ENCODE measurements at places on chromosomes 12 and 14.

GRCh38 chr12:52618866-52619265, 507 bp upstream of the KRT73 start:
- DNase-seq = no peak

GRCh38 chr12:63313139-63313538, 162.1 kb upstream of the AVPR1A start:
- DNase-seq = no peak

DNA sequence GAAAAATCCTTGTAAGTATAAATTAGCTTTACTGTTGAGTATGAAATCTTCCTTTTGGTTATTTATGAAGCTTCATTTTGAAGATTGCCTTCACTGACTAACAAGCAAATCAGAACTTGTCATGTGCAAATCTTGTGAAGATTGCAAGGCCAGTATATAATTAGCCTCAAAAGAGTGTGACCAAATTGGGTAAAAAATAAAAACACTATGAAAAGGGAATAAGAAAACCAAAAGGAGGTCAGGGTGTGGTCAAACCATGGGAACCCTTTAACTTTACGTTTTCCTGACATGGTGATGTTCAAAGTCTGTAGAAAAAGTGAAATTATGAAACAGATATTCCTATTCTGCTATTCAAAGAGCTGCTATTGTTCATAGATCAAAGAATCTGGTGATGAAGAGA, 230.3 kb downstream of the BCAT1 start:
- no peak for DNase-seq

DNA sequence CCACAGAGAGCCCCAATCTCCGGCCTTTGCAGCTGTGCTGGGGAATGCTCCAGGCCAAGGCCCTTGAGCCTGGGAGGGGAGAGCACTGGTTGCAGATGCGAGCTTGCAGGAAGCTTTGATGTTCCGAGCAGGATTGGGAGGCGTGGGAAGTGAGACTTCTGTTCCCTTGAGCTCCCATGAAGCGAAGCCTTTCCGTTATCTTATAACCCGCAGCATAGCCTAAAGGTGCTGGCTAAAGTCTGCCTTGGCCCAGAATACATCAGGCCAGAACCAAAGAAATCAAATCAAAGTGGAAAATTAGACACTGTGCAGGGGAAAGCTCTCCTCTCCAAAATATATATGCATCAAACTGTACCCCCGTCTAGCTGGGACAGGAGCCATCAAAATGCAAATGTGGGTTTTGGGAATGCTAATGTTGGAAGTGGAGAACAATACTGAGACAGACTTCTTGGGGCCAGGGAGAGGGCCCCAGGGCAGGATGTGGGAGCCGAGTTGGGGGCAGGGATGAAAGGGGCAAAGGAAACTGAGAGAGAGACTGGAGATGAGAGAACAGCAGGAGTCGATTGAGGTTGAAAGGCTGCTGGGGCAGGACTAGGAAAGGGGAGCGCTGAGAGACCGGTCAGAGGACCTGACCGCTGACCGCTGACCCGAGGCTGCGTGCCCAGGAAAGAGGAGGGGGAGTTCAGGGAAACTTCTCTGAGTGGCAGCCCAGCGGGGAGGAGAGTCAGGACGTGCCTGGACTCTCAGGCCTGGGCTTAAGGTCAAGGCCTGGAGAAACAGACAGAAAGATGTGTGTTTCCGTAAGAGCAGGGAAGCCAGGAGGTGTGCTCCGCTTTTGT, 152.2 kb upstream of the PARP11 start:
- no peak for DNase-seq

GRCh38 chr12:117313926-117314325, 47.5 kb downstream of the NOS1 start:
- DNase-seq = no peak

GRCh38 chr12:111826316-111826715, 15.7 kb upstream of the MAPKAPK5 start:
- no peak for DNase-seq

DNA sequence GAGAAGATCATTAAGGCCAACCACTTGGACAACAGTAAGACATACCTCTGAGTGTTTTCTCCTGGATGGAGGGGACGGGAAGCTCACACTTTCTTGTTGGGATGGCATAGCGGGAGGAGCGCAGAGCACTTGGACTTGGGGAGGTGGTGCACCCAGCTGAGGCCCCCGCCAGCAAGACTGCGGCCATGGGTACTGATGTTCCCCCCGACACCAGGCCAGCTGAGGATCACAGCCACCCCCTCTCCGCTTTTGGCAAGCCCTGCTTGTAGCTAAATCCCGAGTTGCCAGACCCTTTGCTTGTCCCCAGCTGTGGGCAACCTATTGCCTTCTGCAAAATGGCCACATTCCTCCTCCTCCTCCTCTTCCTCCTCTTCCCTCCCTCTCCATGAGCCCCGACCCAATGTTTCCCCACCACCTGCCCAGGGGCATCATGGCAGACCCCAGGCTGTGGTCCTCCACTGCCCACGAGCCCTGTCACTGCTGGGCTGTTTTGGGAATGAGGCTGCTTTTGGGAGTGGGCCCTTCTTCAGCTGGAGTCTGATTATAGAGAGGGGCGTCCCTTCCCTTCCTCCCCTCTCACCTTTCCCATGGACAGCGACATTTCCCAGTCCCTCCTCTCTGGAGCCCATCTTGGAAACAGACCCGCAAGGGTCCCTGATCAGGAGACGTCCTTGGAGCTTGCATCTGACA, 62.8 kb downstream of the PRMT8 start:
- no peak for DNase-seq

DNA sequence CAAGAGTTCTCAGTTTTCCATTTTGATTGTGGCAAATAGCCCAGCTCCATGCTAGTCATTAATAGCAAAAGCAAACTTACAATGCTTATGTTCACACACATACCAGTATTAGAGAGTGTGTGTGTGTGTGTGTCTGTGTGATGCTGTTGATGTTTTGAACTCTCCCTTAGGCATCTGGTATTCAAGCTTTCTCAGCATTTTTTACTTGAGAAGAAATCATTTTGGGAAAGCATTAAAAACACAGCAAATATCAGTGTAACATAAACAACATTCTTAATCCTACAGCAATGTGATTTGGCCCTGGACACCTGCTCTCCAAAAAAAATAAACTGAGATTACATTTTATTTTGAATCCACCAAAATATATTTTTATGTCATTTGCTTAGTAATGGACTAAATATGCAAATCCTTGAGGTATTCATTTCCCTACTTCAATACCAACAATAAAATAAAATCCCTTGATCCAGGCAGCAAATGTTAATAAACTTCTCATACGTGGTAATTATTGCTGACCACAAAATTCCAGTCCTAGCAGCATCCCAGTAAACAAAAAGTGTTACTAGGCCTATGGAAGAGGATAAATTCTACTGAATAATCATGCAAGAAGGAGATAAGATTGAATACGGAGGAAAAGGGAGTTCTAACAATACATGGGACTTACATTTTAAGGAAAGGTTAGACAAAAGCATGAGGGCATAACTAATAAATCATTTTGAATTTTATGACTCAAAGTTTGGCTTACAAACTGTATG, 249.5 kb upstream of the CLEC14A start:
- DNase-seq = no peak

DNA sequence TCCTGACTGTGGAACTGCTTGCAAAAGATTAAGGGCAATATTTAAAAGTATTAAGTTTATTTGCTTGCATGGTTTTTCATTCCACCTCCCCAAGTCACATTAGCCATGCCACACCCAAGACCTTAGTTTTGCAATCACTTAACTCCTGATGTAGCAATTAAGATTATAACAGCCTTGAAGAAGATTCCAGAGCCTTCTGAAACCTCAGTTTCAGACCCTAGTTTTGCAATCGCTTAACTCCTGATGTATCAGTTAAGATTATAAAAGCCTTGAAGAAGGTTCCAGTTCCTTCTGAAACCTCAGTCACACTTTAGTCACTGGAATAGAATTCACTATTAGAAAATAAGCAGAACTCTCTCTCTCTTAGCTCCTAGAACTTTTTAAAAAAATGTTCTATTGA, 42.7 kb upstream of the DCN start:
- DNase-seq = no peak

DNA sequence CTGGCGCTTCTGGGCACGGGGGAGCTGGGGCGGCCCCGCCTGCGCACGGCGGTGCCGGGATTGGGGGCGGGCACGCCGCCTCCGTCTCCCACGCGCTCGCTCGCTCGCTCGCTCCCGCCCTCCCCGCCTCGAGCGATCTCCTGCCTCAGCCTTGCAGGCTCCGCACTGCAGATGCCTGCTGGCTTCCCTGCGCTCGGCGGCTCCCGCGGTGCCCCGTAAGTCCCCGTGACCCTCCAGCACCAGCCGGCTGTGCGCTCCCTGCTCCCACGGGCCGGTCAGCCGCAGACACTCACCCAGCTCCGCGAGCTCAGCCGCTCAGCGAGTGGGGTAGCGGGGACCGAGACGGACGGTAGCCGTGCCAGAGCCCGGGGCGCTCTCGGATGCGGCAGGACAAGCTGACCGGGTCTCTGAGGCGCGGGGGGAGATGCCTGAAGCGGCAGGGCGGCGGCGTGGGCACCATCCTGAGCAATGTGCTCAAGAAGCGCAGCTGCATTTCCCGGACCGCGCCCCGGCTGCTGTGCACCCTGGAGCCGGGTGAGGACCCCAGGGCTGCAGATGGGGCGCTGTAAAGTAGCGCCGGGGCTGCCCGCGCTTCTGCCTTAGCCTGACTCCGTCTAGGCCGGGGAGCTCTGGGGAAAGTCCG, at the start of gene TBC1D30:
TSS of gene TBC1D30 (plus strand) at position 148 of the 643 bp plus-strand sequence. CDS start at position 381, 233 bp downstream.
- DNase-seq = peak; percentile 61

- DNase-seq = no peak
Measured at GRCh38 chr14:67436006-67436866, 24.3 kb upstream of the PLEK2 start.

GRCh38 chr14:74507840-74508239, 14.3 kb downstream of the ISCA2 start:
- DNase-seq = no peak

DNA sequence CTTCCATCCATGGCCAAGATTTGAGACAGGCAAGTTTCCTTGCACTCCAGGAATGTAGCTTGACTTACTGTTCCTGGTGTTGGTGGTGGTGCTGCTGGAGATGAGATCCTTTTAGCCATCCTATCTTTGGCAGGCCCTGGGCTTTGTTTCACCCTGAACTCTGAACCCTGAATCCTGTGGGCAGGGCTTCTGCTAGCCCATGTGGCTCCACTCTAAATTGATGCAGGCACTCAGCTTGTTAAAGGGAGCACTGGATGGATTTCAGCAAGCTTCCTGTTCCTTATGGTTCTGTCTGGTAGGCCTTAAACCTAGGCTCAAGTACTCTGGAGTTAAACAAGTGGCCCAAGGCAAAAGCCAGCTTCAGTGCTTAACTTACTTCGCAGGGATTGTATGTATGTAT, 138.2 kb downstream of the RGS6 start:
- DNase-seq = no peak

- no peak for DNase-seq
Measured at GRCh38 chr12:131736446-131737149, 25.7 kb downstream of the SFSWAP start.

DNA sequence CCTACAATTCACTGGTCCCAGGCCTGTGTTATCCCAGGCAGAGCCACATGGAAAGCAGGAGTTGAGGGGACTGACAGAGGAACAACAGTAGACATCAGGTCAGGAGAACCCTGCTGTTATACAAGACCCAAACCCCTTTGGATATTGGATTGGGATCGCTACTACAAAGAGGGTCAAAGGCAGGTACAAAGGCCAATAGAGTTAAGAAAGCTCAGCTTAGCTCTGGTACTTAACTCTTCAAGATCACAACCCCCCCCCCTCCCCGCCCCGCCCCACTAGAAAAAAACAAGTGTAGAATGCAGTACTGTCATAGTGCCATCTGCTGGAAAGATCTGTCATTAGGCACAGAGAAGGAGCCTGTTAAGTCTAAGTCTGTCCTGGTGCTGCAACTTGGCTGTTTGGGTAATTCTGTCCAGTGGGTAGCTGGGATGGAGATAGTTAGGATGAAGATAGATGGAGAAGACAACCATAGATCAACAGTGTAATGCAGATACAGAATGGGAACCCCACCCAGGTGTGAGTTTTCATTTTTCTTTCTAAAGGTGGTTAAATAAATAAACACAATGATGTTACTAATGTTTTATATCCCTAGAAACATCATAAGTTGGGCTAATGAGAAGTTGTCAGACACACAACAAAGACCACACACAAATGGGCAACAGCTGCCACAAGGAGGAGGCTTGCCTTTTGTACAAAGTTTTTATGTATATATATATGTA, 17.2 kb downstream of the REM2 start:
- no peak for DNase-seq

GRCh38 chr12:75154388-75154787, 55.3 kb downstream of the KCNC2 start:
- no peak for DNase-seq

DNA sequence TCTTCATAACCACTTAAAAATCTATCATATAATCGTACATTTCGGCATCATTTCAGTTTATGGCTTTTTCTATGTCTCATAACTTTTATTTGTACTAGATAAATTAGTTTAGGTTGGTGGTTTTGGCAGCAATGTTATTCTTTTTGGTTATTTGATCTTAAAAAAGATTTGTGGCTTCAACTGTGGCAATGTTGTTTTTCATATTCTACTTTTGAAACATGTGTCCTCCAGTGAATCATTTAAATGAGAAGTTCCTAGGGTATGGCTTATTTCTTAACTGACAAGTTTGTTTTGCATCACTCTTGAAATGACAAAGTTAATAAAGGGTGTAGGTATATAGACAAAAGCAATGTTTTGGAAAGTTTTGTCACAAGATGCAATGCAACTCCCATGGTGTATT, 11.1 kb upstream of the KITLG start:
- no peak for DNase-seq

GRCh38 chr12:53676656-53677015, 753 bp upstream of the ATP5MC2 start:
- DNase-seq = no peak

GRCh38 chr14:102777711-102778337, 575 bp downstream of the TRAF3 start:
- DNase-seq = no peak

DNA sequence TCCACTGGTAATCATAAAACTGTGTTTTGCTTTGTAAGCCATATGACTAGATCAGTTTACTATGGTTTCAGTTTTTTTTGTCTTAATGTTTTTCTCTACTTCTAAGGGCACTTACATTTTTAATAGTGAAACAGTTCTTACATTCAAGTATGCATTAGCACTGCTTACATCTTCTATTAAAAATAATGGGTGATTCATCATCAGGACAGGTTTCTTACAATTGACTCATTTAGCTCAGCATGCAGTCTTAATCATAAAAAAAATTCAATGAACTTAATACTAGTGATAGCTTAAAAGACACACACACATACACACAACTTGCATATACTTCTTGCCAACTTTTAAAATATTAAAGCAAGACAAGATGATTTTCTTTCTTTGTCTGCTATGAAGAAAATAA, 845.7 kb upstream of the USP15 start:
- no peak for DNase-seq

GRCh38 chr14:73325063-73325462, 87.8 kb downstream of the PAPLN start:
- no peak for DNase-seq

DNA sequence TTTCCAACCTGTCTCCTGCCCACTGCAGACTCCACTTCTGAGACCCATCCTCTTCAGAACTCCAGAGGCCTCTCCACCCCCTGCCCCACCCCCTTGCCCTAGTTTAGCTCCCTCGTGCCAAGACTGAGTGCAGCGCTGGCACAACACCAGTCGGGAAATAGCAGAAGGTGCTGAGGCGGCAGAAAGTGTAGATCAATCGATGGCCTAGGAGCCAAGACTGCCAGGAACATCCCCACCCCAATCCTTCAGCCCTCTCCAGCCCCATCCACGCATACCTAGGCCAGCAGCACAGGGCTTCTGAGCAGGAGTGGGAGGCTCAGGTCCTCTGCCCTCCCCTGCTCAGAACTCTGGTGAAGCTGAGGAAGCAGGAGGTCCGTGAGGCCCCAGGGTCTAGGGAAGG, 1.1 kb downstream of the CPNE6 start:
- DNase-seq = no peak
